ENCODE measurements at places on chromosomes 7 and 10. TPM values are rescaled to one million over a fixed set of nuclear protein-coding genes. Genes with fewer than 3 reads are reported as not detected.

Gene UCMA
- not detected for total RNA-seq

DNA sequence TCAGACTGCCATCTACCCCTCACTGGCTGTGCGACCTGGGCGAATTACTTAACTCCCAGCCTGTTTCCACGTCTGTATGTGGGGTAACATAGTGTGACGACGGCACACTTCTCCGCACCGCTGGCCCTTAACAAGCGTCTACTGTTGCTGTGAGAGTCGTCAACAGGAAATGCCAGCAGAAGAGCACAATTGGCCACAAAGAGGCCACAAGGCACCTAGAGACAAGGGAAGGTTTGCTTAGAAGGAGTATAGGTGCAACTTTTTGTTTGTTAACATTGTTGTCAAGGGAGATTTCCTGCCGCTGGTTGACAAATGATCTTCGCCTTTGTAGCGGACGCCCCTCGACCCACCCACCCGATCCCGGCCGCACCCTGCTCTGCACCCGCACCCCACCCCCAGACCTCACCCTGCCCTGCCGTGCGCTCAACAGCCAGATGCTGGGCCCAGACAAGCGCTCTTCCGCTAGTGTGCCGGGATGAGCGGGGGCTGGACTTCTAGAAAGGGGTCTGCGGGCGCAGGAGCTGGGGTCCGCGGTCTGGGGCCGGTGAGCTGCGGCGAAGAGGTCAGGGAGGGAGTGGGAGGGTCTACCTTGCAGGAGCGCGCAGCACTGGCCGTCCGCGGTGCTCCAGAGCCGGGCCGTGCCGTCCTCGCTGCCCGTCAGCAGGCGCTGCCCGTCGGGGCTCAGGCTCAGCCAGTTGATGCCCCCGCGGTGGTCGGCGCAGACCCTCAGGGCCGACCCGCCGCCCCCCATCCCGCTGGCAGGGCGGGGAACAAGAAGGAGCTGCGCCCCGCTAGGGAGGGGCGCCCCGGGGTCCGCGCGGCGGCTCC, 785 bp downstream of the WDR86 start:
- no peak for DNase-seq

GRCh38 chr7:53318566-53318965, 283.1 kb downstream of the POM121L12 start:
- no peak for DNase-seq

- DNase-seq, result no peak
These were observed 90.1 kb downstream of the SORCS3 start for GRCh38 chr10:104731192-104731591.

DNA sequence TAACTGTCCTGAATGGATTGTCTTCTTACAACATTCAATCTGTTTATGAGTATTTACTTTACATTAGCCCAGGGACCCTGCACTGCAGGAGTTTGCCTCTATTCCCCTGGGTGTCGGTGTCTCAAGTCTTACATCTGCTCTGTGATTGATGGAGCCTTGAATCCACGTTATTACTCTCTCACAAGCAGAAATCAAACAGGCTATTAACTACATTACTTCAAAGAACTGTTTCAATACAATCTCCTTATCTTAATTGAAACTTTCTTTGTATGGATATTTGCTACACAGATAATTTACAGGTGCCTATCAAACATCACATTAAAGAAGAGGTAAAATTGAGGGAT, 3.1 kb upstream of the ARID5B start:
- DNase-seq, result peak; percentile 6

DNA sequence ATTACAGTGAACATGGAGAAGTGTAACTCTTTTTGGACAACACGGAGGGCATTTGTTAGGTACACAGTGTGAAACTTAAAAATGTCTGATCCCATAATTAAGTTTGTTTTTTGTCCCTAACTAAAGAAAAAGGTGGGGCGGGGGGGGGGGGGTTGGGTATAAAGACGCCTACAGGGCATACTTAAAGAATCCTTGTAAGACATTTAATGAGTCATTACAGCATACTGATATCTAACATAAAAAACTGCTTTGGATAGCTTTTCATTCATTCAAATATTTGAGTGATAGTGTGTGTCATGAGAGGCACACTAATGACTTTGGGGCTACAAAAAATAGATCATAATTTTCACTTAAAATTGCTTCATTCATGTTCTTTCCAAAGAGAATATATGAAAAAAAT, 31.2 kb downstream of the ZNRF2 start:
- no peak for DNase-seq

DNA sequence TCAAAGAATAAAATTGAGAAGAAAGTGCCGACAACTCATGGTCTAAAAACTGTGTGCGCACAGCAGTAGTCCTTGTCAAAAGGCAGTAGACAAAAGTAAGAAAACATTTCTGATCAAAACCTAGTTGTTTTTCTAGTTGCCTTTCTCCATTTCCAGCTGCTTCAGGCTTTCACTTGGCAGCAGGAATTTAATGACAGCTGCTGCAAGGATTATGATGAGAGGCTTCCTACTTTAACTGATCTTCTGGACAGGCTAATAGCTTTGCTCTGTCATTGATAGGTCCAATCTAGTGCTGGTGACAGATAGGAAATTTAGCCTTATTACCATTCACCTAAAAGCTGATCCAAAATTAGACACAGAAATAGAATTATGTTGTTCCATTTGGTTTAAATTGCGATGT, 110.7 kb upstream of the SEMA3C start:
- DNase-seq, result no peak

- no peak for DNase-seq
These were observed 704 bp downstream of the TNKS2 start for GRCh38 chr10:91798649-91799611.

Gene SEC31B
- total RNA-seq, result 2.2 TPM

Gene CYP3A4
- total RNA-seq, result not detected

- DNase-seq, result no peak
These were observed 5.6 kb downstream of the SNX13 start for GRCh38 chr7:17934612-17935240.

GRCh38 chr10:58718596-58718995, 205.9 kb downstream of the BICC1 start:
- no peak for DNase-seq
